ENCODE measurements at places on chromosomes 16 and 17.

GRCh38 chr17:48024149-48025039 lies 13.2 kb downstream of the COPZ2 start:
- DNase-seq: no peak

DNA sequence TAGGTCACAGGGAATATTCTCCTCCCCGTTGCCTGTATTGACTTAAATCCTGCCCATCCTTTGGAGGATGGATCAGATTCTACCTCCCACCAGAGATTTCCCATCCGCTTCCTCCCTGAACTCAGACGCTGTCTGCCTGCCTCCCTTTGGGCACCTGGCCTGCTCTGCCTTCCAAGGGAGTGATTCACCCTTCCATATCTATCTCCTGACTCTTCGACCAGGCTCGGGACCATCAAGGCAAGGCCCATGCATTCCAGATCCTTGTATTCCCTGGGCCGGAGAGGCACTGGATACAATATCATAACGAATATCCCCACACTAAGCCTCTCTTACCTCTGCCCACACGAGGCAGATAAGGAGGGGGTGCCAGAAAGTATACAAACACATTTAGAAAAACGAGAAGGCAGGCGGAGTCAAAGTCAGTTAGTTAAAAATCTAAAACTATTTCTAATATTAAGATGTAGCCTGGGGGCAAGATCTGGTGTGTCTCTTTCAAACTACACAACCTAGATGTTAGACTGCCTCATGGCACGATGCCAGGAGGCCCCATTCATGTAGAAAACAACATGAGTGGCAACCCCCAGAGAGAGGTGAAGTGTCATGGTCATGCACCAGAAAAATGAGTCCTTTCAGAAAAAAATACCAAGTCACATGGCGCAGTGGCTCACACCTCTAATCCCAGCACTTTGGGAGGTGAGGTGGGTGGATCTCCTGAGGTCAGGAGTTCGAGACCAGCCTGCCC lies 9.2 kb downstream of the PMP22 start:
- no peak for DNase-seq

DNA sequence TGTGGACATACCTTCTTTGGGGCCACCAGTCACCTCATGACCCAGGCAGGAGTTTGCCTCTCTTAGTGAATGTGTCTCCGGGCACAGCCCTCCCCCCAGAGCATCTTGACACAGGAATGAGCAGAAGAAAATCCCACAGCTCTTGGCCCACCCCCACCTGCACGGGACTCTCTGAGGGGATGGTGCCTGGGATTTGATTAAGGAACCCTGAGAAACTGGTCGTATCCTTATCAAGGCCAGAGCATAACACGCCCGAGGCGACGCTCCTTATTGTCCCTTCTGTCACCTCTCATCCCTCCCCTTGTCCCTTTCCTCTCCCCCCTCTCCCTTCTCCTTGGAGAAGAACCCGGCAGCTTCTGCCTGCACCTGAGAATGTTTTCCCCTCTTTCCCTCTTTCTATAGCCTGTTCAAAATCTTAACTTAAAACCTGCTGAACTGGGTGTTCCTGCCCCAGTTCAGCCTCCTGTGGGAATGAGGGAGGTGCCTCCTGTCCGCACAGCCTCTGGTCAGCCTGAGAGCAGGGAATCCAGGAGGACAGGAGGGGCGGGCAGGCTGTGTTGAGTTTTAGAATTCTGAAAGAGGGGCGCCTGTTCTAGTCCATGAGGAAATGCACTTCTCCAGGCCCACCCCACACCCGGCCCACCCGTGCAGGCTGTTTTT lies 140.7 kb upstream of the PLCG2 start:
- DNase-seq: no peak

DNA sequence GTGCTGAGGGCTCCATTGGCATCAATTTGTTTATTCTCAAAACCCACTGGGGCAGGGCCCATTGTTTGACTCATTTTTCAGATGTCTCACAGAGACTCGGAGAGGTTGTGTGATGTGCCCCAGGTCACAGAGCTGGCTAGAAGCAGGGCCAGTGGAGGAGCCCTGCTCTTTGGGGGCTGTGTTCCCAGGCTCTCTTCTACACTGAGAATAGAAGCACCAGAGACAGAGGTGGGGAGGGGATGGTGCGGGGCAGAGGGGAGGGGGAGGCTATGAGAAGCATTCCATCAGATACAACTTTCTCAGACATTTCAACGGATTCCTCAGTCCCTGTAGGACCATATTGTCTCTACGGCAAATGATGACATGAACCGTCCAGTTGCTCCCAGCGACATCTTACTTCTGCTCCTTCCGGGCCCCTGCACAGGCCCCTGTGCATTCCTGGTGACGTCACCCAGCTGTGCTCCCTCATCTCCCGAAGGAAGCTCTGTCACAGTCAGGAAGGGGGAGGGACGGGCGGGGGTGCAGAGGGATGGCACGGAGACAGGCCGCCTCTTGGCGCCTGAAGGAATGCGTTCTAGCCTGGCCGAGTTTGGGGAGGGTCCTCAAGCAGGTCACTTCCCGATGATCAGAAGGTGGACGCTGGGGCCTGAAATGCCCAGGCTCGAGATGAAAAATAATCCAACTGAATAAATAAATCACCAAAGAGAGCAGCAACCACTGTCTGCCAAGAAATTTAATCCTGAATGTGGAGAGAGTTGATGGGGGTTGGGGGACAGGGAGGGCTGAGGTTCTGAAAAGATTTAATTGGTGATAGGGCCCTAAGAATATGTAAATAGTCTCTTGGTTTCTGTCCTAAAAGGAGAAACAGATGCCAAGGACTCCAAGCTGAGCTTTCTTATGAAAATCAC lies 114.1 kb downstream of the NOG start:
- no peak for DNase-seq

GRCh38 chr16:12271006-12271405 lies 294.5 kb downstream of the SNX29 start:
- DNase-seq: peak; percentile 31

DNA sequence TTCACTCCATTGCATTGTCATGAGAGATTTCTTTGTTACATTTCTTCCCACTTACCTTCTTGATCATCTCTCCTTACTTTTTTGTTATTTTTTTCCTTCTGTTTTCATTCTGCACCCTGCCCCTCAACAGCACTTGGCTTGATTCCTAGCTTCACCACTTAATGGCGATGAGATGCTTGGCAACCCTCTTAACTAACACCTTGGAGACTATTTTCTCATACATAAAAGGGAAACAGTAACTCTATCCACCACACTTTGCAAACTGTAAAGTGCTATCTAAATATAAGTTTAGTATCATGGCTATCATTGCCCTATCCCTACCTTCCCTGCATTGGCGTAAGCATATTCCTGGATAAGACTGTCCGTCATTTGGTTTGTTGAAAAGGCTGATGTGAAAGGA lies 177.3 kb downstream of the SHISA6 start:
- no peak for DNase-seq

DNA sequence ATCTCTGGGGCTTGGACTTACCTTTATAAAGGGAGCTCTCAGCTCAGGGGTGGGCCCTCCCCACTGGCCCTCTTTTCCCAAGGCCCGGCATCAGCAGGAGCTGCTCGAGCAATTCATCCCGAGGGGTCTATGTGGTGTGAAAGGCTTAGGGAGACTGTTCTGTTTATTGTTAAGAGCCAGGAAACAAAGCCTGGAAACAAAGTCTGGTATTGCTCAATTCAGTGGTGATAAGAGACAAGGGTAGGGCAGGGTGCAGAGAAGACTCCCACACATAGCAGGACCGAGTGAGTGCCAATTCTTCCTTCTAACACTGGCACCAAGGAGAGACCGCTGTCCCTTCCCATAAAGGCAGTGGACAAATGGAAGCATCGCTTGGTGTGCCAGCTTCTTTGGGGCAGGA lies 750.7 kb downstream of the KCNJ18 start:
- no peak for DNase-seq

Data from putamen (tissue), 1 donor.